Testis (tissue), 5 donors: ENCODE measurements at places on chromosomes 12 and 14.

GRCh38 chr12:71605039-71605438 lies 58.6 kb downstream of the ZFC3H1 start:
- DNase-seq = no peak

GRCh38 chr12:93818488-93819049 lies 141.4 kb downstream of the CRADD start:
- DNase-seq = no peak

GRCh38 chr12:19641235-19642080 lies 202.2 kb downstream of the AEBP2 start:
- DNase-seq = no peak

- no peak for DNase-seq
Observed at GRCh38 chr12:13171921-13172859, 24.3 kb upstream of the EMP1 start.

DNA sequence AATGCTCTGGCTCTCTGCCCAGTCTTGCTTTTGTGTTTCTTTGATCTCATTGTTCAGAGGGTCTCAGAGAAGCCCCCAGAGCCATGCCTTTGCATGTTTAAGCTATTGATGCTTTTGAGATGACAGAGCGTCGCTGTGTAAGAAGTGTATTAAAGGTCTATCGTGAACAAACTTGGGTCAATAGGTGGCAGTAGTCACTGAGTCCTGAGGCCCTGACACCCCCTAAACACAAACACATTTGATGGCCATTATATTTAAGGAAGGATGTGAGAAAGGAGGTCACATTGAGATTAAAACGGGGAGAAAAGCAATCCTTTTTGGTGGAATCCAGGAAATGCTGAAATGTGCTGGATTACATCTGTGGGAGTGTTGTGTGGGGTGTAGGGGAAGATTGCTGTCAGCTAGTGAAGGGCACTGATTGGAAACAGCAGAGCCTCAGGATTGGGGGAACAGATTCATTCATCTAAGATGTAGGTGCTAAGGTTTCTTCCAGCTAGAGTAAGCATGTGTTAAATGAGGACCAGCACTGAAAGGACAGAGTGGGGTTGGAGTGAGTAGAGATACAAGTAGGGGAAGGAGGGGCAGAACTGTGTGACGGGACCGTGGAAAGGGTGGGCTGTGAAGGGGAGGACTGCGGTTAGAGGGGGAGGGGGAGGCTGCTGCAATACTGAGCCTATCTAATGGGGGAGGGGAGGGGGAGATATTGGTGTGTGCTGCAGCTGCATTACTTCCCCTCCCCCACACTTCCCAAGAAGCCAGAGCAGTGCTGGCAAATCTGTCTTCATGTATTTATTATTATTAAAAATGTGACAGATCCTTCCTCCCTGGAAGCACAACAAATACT lies 12.7 kb downstream of the NGDN start:
- no peak for DNase-seq

- no peak for DNase-seq
Observed at GRCh38 chr12:110862329-110862728, 15.5 kb downstream of the CCDC63 start.

DNA sequence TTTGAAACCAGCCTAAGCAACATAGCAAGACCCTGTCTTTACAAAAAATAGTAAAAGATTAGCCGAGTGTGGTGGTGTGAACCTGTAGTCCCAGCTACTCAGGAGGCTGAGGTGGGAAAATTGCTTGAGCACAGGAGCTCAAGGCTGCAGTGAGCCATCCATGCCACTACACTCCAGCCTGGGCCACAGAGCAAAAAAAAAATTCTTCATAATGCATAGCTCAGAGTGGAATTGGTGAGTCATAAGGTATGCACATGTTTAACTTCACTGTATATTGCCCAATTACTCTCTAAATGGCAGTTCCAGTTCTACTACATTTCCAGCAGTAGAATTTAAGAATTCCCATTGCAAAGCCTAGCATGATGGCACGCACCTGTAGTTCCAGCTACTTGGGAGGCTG lies 26.8 kb upstream of the CLIP1 start:
- DNase-seq = no peak

GRCh38 chr12:120711411-120711810 lies 1.2 kb downstream of the UNC119B start:
- no peak for DNase-seq

- no peak for DNase-seq
Observed at GRCh38 chr12:108356835-108357806, 18.0 kb upstream of the CMKLR1 start.

- DNase-seq = no peak
Observed at GRCh38 chr14:96681829-96682228, 115.4 kb upstream of the VRK1 start.

- no peak for DNase-seq
Observed at GRCh38 chr12:28017873-28018255, 45.3 kb upstream of the PTHLH start.

GRCh38 chr12:77477907-77478533 lies 352.7 kb upstream of the NAV3 start:
- DNase-seq = no peak

DNA sequence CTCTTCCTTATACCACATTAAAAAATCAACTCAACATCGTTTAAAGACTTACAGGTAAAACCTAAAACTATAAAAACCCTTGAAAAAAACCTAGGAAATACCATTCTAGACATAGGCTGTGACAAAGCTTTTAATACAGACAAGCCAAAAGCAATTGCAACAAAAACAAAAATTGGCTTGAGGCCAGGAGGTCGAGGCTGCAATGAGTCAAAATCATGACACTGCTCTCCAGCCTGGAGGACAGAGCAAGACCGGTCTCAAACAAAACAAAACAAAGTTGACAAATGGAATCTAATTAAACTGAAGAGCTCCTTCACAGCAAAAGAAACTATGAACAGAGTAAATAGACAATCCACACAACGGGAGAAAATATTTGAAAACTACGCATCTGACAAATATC lies 1057.8 kb downstream of the FSCB start:
- DNase-seq = no peak
